ENCODE measurements at places on chromosomes 6 and 20.

GRCh38 chr20:9015984-9016324 is 52.9 kb upstream of the PLCB4 start:
- no peak for DNase-seq

DNA sequence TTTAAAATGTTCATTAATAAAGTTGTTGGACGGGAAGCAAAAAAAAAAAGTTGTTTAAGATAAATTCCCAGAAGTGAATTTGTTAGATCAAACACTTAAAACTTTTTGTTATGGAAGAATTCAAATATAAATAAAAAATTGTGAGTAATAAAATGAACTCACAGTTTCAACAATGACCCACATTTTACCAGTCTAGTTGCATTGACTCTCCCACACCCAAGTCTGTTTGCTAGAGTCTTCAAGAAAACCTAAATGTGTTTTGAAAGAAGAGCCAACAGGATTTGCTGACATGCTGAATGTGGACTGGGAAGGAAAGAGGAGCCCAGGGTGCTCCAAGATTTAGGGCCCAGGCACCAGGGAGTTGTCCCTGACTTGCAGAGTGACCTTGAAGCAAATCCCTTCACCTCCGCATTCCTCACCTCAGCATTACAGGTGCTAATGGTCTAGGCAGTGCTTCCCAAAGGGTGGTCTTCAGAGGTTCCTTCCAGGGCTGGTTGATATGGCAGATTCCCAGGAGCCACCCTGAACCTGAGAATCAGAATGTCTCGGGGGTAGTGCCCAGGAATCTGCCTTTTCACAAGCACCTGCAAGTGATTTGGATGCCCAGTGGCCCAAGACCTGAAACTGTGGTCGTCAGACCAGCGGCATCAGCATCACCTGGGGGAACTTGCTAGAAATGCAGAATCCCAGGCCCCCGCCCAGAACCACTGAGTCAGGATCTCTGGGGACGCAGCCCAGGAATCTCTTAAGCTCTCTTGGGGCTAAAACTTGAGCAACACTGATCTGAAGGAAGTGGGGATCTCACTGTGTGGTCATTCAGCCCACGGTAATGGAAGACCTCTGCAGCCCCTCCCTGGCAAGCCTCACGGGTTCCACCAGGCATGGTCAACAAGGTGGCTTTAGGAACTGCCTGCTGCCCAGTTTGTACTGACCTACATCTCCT is 31.1 kb downstream of the POFUT1 start:
- DNase-seq: no peak

DNA sequence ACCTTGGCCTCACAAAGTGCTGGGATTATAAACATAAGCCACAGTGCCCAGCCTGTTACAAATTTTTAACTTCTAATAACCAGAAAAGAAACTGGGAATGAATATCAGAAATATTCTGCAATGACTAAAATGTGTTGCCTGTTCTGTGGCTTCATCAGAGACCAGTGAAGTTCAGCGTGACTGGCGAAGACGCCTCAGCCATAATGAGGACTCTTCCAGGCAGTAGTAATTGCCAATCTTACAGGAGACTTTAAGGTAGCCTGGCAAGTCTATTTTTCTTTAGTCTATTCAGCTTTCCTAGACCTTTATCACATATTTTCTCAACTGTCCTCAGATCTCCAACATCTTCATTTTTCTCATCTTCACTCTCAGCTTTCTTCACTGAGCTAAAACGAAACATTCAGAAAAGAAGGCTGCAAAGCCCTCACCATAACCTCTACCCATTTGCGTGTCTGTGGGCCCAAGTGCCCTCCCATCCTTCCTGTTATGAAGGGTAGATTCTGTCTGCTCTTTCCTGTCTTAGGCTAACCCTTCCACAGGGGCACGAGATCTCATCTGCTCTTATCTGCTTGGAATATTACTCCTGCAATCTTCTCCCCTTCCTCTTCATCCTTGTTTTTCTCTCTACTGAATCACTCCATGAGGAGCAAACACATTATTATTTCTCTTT is 42.0 kb upstream of the OLIG3 start:
- no peak for DNase-seq

DNA sequence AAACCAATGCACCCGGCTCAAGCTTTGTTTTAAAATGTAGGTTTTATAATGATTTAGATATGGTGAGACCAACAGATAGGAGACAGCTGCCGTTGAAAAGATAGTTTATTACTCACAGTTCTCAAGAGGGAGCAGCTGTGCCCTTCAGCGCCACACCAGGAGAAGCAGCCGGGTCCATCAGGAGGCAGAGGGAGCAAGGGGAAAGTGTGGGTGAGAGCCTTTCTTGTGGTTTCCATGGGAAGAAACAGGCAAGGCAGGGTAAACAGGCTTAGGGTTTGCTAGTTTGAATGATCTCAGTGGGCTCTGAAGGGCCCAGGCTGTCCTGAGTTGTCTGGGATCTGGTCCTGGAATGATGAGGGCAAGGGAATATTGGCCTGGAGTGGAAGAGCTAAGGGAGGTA is 117.7 kb upstream of the PLCB4 start:
- no peak for DNase-seq

DNA sequence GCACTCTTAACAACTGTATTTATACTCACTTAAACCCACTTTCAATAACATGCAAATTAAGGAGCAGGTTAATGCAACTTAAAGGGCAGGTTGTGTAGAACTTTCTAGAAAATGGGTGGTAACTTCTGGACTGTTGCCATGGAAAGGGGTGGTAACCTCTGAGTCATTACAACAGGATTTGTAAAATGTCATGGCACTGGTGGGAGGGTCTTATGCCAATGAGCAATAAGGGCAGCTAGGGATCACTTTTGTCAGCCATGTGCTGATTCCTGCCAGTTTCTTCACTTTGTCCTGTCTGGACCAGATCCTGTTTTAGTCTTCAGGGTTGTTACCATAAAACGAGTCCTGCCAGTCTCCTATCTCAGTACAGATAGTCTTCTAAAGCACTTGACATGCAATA is 560.5 kb upstream of the PTCHD4 start:
- no peak for DNase-seq

GRCh38 chr6:94196891-94197290 is 777.5 kb upstream of the EPHA7 start:
- no peak for DNase-seq

GRCh38 chr20:9040863-9041524 is 27.9 kb upstream of the PLCB4 start:
- no peak for DNase-seq
